Spleen (tissue), 13 donors: ENCODE measurements at places on chromosomes 2 and 18. TPM values are rescaled to one million over a fixed set of nuclear protein-coding genes. Genes with fewer than 3 reads are reported as not detected.

DNA sequence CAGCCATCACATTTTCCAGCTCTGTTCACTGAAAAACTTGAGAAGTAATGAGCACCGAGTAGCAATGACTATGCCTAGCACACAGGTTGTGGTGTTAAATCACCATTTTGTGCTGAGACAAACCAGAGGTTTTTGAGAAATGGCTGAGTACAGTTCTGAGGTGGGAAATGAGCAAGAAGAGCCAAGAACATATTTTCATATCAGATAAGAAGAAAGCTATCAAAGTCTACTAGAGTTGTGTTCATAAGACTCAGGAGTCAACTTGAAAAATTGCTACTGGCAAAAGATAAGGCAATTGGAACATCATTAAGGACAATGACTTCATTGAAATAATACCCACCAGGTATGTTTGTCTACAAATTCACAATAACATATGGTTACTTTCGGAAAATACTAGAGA is 108.1 kb downstream of the RIT2 start:
- DNase-seq: no peak

- DNase-seq: no peak
Measured at GRCh38 chr2:28958689-28959088, 22.4 kb upstream of the TOGARAM2 start.

UGT1A3 gene
- not detected for total RNA-seq

ALPP gene
- not detected for total RNA-seq

CXCR2 gene
- total RNA-seq: 71.2 TPM
